ENCODE measurements at places on chromosomes 12 and 14.
A peak's percentile ranks its signal among the peaks of the same experiment; 100 is the strongest.

DNA sequence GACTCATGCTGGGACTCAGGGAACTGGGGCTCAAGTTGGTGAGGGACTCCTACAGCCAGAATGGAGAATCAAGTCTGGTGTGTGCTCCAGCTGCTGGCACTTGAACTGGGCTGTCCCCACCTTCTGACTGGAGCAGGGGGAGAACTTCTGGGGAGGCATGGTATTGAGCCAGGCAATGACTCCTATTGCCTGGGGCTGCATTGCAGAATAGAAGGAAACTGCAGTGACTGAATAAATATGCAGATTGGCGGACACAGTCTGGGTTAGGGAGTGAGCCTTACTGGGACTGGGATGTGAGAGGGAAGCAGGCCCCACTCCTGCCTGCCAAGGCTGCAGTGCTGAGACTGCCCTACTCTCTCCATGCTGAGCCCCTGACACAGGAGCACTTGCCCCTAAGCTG, 8.8 kb upstream of the ZNF268 start:
- DNase-seq = no peak

- no peak for DNase-seq
Observed at GRCh38 chr14:104871656-104872468, 6.8 kb downstream of the CEP170B start.

GRCh38 chr12:15534322-15534721, 212.0 kb downstream of the PTPRO start:
- no peak for DNase-seq

DNA sequence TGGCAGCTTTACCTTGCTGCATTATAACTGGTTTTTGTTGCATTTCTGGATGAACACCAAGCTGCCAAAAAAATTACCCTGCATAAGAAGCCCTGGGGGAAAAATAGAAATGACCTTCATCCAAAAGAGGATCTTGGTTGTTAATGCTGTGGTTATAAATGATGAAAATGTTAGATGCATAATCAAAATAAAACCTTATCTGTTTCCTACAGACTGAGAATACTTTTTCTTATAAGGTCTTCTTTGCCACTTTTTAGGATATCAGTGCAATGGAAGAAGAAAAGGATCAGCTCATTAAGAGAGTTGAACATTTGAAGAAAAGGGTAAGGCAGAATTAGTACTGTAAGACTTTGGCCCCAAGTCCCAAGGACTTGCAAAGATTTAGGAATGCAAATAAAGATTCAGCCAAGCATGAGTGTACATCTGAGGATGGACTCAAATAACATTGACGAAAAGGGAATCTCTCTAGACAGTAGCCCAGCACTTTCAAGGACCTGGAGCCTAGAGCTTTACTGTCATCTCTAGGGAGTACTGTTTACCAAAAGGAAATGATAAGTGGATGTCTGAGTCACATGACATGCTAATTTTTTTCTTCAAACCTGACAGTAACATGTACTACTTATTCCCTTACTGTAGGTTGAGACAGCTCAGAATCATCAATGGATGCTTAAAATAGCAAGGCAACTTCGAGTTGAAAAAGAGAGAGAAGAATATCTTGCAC, 10.7 kb downstream of the IFT81 start:
- no peak for DNase-seq

GRCh38 chr12:19855851-19856250, 416.6 kb downstream of the AEBP2 start:
- DNase-seq = no peak

DNA sequence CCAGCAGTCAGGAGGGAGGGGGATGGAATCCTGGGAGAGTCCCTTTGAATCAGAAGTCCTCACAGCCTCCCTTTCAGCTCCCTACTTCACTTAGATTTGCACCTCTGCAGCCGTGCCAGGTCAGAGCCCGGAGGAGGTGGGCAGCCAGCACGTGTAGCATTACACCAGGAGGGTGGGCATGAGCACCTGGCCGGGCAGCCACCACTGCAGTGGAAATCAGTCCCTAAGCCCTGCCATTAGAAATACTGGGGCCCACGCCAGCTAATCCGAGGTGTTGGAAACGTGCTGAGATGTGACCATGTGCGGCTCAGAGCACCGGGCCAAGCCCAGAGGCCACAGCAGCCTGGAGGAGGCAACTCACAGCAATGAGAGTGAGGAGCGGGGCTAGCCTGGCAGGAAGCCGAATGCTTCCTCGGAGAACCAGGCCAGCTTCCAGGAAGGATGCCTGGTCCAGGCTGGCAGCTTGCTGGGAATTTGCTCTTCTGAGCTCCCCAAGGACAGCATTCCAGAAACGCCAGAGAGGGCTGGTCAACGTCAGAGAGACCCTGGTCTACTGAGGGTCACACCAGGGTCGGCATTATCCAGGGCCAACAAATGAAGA, 9.4 kb upstream of the CACNA2D4 start:
- DNase-seq = peak; percentile 73

DNA sequence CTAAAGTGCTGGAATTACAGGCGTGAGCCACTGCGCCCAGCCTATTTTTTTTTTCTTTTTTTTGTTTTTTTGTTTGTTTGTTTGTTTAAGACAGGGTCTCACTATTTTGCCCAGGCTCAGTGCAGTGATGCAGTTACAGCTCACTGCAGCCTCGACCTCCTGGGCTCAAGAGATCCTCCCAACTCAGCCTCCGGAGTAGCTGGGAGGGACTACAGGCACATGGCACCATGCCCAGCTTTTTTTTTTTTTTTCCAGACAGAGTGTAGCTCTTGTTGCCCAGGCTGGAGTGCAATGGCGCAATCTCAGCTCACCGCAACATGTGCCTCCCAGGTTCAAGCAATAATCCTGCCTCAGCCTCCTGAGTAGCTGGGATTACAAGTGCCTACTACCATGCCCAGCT, 5.8 kb upstream of the ITFG2 start:
- no peak for DNase-seq

DNA sequence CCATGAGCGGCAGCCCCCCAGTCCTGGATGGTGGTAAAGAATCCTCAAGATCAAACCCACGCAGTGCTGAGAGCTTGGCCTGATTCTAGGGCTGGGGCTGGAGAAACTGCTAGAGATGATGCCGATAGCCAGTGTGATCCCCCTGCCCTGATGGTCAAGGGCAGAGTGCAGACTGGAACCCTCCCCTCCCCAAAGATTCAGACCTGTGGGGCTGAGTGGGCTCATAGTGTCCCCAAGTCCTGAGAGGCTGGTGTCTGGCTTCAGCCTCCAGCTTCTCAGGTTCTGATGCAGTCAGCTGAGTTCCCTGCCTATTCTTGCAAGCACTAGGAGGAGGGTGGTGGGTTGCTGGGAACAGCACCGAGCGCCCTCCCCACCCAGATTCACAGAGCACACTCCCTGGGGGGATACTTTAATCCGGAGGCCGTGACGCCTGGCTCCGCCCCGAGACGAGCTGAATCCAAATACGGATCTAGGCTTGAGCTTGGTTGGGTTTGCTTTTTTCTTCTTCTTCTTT, 11.9 kb downstream of the RHOF start:
- DNase-seq = peak; percentile 32

DNA sequence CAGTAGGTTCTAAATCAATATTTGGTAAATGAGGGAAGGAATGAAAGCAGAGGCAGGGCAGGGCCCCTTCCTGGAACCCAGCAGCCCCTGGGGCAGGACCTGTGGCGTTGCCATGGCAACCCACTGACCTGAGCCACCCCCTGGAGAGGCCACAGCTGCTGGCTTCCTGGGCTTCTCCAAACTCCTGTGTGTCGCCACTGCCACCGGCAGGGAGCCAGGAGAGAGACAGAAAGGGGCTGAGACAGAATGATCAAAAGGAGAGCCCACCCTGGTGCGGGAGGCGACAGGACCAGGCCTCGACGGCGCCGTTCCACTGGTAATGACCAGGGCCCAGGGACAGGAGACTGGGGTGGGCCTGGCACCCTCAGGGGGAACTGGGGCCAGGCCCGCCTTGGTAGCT, 18.2 kb downstream of the RFX4 start:
- DNase-seq = no peak

DNA sequence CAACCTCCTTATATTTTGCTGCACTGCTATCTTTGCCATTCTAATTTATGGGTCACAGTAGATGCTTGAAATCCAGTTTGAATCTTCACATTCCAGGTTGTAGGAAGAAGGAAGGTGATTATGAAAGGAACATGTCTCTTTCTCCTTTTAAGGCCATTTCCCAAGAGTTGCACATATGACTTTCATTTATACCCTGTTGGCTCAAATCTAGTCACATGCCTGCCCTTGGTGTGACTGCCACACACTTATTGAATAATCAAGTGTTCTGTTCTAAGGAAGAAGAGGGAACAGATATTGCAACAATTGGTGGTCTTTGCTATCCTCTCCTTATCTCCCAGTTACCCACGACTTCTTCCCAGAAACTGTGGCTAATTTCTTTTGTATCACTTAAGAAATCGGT, 404.3 kb downstream of the TMEM117 start:
- DNase-seq = no peak

DNA sequence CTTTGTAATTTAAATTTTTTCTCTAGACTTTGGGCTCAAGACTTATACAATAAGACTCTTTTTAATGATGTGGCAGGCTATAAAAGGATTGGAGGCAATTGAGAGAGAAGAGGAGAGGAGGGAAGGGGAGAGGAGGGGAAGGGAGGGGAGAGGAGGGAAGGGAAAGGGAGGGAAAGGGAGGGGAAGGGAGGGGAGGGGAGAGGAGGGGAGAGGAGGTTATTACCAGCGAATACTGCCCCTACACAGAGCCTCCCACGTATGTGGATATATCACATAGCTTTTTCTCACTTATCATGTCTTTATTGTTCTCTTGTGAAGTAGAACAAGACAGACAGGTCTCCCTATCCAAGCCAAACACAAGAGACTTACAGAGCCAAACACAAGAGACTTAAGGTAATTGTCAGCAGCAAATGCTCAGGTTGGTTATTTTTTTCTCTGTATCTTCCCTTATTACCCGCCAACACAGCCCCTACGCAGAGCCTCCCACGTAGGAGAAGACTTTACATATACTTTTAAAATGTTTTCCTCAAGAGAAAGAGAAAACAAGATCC, 63.1 kb downstream of the DRAM1 start:
- DNase-seq = no peak

GRCh38 chr14:71155743-71156142, 248.5 kb downstream of the PCNX1 start:
- no peak for DNase-seq

DNA sequence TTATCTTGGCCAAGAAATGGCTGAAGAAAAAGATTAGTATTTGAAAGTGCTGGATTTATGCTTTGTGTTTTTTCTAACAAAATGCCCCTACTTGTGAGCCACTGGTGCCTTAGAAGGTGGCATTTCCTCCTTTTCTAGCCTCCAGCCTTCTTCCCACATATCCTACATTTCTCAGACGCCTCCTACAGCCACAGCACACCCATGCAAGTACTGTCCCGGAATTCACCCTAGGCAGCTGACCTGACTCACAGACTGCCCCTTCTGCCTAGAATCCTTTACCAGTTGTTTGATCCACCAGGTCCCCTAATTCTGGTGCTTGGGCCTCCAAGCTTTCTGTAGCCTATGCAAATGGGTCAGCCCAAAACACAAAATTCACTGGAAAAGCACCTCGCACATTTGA, 166.0 kb downstream of the FOXN3 start:
- DNase-seq = no peak

- no peak for DNase-seq
Observed at GRCh38 chr12:20183563-20183962, 184.8 kb upstream of the PDE3A start.

DNA sequence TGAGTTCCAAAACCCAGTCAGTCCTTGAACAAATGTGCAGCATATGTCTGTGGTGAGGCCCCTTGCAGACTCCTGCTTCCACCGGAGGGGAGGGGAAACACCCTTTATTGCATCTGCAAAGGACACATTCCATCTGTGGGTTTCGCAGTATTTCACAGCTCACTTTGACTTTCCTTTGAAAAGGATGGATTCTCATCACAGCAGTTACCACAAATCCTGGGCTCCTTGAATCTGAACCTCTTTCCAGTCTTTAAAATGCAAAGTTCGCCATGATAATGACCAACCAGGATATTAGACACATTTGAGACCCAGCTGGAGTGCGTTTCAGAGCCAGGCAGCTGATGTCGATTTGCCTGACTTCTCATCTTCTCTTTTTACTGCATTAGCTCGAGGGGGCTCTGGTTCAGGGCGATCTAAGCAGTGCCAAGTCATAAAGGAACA, 242.4 kb downstream of the SLC15A4 start:
- DNase-seq = no peak

DNA sequence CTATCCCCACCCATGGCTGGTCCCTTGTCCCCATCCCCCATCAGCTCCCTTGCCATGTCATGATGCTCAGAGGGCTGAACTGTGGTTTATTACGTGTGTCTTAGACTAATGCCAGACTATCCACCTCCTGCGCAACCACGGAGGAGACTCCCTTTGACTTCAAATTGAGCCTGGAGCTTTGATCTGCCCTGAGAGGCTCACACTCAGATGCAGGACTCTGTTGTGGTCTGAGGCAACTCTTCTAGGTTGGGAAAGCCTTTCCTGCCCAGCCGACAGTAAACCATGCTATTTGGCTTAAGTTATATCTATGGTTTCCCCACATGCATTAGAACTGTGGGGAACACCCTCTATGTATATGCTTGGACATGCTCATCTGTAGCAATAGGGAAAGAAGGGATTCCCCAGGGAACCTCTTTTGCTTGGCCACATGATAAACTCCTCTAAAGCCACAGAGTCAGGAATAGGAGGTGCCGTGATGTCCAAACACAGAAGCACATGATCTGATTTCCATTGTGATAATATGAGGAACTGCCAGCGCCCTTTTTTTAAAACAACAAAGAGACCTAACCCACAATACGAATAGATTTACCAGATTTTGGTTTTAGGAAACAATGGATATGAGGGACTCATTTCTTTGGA, 11.1 kb upstream of the LGALS3 start:
- DNase-seq = no peak

DNA sequence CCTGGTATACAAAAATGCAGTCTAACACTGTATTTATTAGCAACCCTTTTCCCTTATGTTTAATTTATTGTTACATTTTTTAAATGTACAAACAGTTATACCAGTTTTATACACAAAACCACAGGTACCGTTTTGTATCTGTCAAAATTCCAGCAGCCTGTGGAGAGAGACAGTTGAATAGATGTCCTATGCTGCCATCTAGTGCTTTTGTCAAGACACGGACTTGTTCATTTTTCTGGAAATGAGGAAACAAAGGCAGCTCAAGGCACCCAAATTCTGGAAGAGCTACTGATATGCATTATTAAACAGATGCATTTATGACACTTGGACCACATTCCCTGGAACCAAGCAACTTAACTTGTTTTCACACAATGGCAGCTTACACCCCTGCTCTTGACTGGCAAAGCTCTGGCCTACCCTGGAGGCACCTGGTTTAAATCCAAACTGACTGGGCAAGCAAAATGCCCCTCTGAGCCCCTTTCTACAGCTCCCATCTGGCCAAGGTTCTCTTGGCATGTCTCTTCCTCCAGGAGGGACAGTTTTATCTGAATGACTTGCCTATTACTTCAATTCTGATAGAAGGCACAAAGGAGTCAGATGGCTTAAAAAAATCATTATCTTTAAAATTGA, 286.9 kb upstream of the PRKD1 start:
- peak; percentile 59 for DNase-seq

All from spinal cord (tissue), 10 donors.